ENCODE measurements at places on chromosomes 2 and 18.

- no peak for DNase-seq
These were observed 6.6 kb upstream of the PTMA start for GRCh38 chr2:231701456-231702373.

- no peak for DNase-seq
These were observed 84.7 kb upstream of the EML6 start for GRCh38 chr2:54638774-54639187.

- no peak for DNase-seq
These were observed 54.2 kb downstream of the GBX2 start for GRCh38 chr2:236113948-236114347.

GRCh38 chr2:216070195-216070594 lies 11.4 kb downstream of the PECR start:
- DNase-seq: no peak

- no peak for DNase-seq
These were observed 29.5 kb upstream of the PAIP2B start for GRCh38 chr2:71256421-71256820.

DNA sequence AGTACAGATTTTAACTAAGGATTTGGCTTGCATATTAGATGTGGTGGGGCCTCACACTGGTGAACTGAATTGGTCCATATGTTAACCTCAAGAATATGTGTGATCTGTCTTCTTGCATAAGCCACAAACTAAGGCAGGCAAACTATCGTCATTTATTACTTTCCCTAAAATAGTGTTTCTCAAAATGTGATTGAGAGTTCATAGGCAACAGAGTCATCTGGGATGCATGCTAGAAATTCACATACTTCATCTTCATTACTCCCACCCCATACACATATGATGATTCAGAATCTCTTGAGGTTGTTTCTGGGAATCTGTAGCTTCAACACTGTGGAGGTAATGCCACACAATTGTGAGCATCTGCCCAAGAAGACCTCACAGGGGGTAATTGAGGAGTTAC lies 822.8 kb upstream of the CDH2 start:
- DNase-seq: no peak

DNA sequence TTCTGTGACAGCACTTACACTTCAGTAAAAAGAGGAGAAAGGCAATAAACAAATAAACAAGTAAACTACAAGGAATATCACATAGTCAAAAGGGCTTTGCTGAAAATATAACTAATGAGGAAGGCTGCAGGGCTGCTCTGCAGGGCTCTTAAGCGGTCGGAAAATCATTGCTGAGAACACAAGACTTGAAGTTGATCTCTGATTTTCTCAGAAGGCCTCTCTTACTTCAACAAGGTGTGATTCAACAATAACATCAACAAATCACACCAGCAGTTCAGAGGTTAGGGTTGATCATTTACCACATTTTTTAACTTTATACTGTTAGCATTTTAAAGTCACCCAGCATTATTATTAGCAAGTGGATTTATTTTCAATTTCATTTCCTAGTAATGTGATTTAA lies 215.6 kb downstream of the ARHGAP15 start:
- DNase-seq: no peak

GRCh38 chr18:36187826-36188721 lies 777 bp downstream of the MOCOS start:
- no peak for DNase-seq

DNA sequence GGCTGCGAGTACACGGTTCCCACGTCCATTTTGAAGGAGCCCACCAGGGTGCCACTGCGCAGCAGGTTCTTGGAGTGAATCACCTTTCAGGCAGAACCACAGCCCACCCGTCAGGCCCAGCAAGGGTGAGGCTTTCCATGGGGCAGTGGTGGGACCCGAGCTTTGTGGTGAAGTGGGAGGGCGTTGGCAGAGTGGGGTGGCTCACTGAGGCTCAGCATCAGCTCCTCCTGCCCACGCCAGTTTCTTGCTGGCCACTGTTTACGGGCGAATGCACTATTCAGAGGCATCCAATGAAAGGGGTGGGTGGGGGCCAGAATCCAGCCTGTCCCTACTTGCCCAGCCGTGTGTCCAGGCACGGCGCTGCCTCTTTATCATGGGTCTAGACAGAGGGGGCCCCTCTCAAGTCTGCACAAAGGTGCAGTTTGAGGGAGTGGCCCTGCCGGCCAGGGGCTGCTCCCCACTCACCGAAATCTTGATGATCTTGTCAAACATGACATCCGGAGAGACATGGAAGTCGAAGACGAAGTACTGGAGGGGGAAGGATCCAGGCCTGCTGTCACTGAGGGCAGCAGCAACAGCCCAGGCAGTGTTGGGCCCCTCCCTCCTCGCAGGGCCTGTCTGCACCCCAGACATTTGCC lies 11.4 kb upstream of the OTOF start:
- DNase-seq: no peak

GRCh38 chr2:202704248-202704647 lies 69.5 kb downstream of the FAM117B start:
- no peak for DNase-seq

DNA sequence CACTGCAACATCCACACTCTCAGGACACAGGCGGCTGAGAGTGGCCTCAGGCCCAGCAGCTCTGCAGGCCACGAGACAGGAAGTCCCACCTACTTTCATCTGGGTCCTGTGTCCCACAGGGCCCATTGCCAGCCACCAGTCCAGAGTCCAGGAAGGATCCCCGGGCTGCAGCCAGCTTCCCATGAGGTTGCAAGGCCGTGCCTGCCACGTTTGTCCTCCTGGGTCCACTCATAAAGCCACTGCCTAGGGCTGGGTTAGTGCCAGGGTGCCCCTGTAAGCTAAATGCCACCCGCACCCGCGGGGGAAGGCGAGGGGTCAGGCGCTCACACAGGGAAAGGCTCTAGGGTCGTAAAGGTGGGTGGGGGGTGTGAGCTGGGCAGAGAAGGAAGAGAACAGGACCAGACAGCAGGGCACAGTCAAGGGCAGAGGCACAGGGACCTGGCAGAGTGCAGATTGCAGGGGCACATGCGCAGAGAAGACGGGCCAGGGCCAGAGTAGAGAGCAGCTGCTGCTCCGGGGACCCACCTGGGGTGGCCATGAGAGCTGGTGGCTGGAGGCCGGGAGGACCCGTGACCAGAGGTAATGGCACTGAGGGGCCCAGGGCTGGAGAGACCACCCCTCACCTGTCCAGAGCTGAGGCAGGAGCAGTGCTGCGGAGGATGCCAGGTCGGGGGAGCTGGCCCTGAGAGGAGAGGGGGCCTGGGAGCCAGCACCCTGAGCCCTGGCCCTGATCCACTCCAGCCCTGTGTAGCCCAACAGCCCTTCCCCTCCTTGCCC lies 8.0 kb downstream of the AGXT start:
- no peak for DNase-seq

GRCh38 chr2:235839974-235840373 lies 328.2 kb downstream of the GBX2 start:
- DNase-seq: no peak

- no peak for DNase-seq
These were observed 86.2 kb downstream of the MBP start for GRCh38 chr18:77046409-77046808.

GRCh38 chr18:52452427-52452826 lies 112.4 kb downstream of the DCC start:
- no peak for DNase-seq

DNA sequence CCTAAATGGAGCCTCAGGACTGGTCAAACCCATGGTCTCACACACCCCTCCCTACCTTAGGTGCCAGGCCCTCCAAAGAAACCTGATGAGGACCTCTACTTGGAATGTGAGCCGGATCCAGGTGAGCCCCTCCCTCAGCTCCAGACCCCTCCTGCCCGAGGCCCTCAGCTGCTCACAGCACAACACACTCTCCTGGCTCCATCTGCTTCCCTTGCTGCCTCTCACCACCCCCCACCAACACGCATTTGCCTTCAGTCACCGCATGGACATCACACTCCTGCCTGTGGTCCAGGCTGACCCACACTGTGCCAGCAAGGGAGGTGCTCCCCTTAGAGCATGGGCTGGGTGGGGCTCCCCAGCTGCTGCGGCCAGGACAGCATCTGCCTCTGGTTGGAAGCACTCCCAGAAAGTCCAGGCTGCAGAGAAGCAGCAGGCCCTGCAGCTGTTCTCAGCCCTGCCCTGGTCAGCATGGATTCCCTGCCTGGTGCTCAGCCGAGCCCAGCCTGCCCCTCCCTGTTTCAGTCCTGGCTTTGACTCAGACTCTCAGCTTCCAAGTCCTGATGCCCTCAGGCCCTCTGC lies 15.1 kb downstream of the SH2D6 start:
- no peak for DNase-seq

GRCh38 chr18:73766910-73767515 lies 380.6 kb downstream of the FBXO15 start:
- DNase-seq: no peak

GRCh38 chr18:69885841-69886531 lies 61.7 kb downstream of the CD226 start:
- no peak for DNase-seq

DNA sequence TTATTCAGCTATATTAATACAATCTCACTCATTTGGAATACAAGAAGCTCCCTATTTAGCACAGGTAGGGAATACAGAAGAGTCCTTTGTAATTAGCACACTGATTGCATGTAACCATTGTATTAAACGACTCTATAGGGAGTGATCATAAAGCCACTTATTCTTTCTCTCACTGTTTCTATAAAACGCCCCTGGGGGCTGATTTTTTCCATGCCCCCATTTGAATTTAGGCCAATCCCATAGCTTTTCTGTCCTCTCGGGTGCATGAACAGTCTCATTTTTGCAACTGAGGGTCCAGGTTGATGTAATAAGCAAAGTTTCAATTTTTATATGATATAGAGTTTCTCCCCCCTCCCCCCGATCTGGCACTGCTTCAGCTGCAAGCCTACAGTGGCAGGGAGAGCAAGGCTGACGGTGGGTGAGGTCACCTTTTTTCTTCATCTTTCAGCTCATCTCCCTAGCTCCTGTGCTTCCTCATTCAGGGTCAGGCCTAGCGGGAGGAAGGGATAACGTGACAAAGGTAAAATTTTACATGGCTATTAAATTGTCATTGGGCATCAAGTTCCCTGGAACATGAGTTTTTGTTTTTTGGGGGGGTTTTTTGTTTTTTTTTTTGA lies 45.7 kb downstream of the GAD1 start:
- no peak for DNase-seq

GRCh38 chr18:44123743-44124142 lies 556.9 kb upstream of the SETBP1 start:
- no peak for DNase-seq

DNA sequence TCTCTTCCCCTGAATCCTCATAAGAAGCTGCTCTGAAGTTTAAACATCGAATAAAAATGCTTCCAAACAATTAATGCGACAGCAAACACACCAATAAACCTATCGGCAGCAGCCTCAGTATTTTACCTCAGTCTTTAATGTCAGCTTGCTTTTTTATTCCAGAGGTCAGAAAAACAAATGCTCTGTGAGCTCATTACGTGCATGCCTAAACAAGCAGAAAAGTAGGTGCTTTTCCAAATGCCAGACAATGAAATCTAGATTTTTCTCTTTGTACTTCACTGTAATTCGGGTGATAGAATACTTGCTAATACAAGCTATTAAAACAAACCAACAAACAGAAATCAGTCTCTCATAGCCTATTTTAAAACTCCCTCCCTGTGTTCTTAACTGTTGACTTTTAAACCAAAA lies 381.5 kb downstream of the NRXN1 start:
- DNase-seq: no peak

DNA sequence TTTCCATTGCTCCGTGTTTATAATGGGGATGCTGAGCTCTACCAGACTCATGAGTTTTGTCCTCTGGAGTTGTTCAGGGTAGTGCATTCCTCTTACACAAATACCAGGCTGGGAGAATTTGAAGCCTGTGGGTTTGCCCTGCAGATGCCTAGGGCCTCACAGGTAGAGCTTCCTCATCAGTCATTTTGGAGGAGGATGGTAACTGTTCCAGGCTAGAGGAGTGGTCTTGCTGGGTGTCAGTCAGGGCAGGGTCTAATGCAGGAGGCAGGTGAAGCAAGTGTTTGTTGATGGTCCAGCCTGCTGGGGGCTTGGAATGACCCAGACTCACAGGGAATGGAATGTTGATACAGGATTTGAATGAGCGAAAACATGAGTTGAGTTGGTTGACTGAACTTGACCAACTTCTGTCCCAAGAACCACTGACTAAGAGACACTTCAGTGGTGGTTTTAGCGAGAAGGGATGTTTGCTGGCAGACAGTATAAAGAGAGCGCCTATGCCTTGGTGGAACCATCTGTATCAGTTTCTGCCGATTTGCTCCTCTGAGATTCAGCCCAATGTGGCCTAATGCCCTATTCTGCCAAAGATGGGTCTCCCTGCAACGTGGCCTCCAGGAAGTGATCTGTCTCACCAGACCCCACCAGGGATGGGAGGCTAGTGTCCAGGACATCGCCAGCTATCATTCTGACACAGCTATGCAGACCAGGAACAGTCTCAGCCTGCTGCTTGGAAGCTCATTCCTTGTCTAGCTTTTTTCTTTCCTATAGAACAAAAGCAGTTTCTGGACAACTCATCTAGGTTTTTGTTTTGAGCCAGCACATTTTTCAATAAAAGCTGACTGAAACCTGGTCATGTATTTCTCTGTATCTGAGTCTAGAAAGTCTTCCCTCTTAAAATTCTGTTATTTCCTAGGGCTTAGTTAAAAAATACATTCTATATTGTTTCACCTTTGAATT lies 9.3 kb downstream of the IL1R2 start:
- DNase-seq: no peak

GRCh38 chr2:27158468-27158867 lies 9.7 kb downstream of the TCF23 start:
- no peak for DNase-seq

- DNase-seq: no peak
These were observed 93.2 kb upstream of the CBLN2 start for GRCh38 chr18:72637299-72637698.

- DNase-seq: no peak
These were observed 124.0 kb downstream of the GAREM1 start for GRCh38 chr18:32346671-32347070.

- peak; percentile 4 for DNase-seq
These were observed 7.0 kb upstream of the NDUFV2 start for GRCh38 chr18:9095297-9096006.

GRCh38 chr2:237952851-237953250 lies 14.0 kb upstream of the UBE2F start:
- DNase-seq: no peak

- no peak for DNase-seq
These were observed 111.3 kb downstream of the ESCO1 start for GRCh38 chr18:21489119-21489750.

DNA sequence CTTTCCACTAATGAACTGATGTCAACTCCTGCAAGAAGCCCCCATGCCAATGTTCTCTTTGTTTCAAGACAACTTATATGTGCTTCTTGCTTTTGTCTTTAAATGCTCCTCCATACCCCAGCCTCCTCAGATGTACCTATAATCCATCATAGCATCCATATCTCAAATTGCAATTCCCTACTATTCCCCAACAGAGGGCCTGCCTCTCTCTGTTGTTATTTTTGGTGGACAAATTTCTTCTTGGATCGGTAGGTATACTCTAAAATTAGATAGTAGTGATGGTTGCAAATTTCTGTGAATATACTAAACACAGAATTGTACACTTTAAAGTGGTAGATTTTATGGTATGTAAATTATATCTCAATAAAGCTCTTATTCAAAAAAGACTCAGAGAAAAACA lies 820.1 kb downstream of the METTL4 start:
- DNase-seq: no peak

All from activated CD4-positive, CD25-positive, alpha-beta regulatory T cell (primary cell).